ELF-1 (cell line): ENCODE measurements at places on chromosomes 2 and 18.

- DNase-seq = no peak
Measured at GRCh38 chr2:206886696-206887095, 52.6 kb upstream of the CPO start.

DNA sequence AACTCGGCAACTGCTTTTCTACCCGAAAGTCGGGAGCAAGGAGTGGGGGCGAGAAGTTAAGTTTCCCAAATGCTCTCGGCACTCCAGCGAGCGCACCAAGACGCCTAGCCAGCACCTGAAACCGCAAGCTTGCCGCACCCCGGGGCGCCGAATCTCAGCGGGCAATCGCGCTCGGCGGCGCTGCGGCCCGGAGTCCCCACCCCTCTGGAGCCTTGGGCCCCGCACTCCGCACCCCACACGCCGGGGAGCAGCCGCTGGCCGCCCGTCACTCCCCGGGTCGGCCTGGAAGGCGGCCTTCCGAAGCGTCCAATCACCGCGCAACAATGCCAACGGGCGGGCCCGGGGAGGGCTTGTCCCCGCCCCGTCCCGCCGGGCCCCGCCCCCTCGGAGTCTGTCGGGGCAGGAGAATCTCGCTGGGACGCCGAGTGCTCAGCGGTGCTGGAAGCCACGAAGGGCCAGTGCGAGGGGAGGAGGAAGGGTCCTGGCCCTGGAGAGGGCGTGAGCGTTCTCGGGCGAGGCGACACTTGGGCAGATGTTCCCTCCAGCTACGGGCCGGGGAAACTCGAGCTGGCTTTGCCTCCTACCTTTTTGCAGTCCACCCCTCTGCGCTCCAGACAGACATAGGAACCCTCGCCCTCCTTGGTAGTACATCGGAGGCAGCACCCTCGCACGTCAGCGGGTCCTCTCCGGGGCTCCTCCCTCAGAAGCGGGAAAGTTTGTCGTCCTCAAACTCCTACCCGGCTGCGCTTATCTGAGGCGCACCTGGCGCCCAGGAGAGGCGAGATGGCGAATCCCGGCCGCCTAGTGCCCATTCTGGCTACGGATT lies 1.1 kb upstream of the ZBTB7C start:
- DNase-seq = peak; percentile 93

GRCh38 chr2:218860950-218861381 lies 1.4 kb downstream of the WNT6 start:
- peak; percentile 92 for DNase-seq

DNA sequence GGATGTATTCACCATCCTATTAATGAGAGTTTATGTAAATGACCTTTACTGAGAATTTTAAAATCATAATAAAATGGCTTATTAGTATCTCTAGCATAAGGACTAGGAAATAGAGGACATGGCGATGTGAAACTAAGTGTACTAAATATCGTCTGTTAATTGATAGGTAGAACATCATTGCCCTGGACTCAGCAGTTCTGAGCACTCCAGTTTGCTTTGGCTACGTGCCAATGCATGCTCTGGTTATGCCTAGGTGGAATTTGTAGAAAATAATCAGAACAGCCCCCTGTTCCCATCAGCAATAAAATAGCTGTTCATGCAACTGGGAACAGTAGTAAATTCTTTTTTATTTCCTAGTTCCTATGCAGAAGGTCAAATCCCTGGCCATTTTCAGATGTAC lies 247.8 kb downstream of the DOK6 start:
- no peak for DNase-seq

DNA sequence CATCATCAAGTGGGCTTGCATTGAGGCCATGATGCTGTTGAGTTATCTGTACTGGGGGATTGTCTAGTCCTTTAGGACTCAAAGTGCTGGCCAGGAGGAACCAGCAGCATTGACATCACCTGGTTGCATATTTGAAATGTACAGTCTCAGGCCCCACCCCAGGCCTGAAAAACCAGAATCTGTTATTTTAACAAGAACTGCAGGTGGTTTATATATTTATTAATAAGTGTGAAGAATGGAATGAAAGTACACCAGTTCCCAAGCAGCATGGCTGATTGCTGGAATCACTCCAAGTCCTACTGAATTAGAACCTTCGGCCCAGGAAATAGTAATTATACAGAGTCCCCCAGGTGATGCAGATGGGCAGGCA lies 2.8 kb downstream of the IL1F10 start:
- DNase-seq = no peak

- DNase-seq = no peak
Measured at GRCh38 chr18:21593540-21594257, 6.8 kb downstream of the ESCO1 start.

- DNase-seq = peak; percentile 94
Measured at GRCh38 chr2:230987137-230988020, 8.5 kb upstream of the SPATA3 start.

GRCh38 chr2:134142341-134142738 lies 111.5 kb upstream of the MGAT5 start:
- no peak for DNase-seq

DNA sequence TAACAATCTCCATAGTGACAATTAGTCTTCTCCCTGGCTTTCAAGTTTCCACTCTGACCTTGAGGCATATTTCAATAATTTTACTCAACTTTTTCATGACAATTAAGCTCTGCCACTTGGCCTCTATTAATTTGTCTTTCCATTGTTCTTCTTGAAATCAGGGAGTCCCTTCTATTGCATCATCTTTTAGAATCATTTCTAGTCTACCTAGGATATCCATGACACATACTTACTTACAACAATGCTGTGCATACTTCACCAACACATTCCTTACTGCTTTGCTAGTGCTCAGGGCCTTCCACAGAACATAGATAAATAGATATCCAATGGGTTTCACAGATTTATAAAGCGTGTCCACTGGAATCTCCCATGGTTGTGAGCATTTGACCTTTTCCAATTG lies 331.5 kb upstream of the LRP1B start:
- no peak for DNase-seq

DNA sequence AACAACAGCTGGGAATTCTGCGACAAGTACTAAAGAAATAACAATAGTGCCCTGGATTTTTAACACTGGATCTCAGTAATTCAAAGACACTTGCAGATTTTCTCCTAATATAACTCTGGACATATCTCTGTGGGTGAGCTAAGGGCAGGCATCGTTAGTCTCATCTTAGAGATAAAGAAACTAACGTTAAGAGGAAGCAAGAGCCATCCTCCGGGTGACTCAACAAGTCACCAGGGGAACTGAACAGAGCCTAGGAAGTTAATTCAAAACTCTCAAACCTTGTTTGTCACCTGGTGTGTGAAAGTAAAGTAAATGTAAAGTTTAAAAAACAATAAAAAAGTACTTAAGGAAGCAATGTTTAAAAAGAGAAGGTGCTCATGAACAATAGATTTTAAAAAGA lies 41.6 kb upstream of the NRP2 start:
- DNase-seq = no peak

DNA sequence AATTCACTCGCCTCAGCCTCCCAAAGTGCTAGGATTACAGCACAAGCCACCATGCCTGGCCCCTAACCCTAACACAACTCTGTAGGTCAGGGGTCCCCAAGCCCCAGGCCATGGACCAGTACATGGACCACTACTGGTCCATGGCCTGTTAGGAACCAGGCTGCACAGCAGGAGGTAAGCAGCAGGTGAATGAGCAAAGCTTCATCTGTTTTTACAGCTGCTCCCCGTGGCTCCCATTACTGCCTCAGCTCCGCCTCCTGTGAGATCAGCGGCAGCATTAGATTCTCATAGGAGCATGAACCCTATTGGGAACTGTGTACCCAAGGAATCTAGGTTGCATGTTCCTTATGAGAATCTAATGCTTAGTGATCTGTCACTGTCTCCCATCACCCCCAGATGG lies 201.7 kb downstream of the NRP2 start:
- DNase-seq = no peak

GRCh38 chr18:44370861-44371260 lies 309.8 kb upstream of the SETBP1 start:
- no peak for DNase-seq

- DNase-seq = no peak
Measured at GRCh38 chr2:160282063-160282580, 82.0 kb upstream of the ITGB6 start.

GRCh38 chr2:63444565-63445288 lies 143.6 kb downstream of the WDPCP start:
- DNase-seq = no peak

DNA sequence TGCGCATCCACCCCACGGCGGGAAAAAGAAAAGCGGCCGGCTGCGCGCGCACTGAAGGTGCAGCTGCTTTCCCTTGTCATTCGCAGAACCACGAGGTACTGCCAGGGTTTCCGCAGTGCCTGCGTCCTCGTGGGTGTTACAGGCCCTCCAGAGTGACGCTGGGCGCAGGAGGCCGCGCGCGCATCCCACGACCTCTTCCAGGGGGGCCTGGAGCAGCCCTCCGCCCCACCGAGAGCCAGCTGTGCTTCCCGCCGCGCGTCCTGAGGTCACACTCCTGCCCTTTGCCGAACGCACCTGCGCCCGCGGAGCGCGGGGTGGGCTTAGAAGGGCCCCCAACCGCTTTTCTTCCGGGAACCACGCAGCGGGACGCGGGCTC lies 378 bp upstream of the IAH1 start:
- no peak for DNase-seq

DNA sequence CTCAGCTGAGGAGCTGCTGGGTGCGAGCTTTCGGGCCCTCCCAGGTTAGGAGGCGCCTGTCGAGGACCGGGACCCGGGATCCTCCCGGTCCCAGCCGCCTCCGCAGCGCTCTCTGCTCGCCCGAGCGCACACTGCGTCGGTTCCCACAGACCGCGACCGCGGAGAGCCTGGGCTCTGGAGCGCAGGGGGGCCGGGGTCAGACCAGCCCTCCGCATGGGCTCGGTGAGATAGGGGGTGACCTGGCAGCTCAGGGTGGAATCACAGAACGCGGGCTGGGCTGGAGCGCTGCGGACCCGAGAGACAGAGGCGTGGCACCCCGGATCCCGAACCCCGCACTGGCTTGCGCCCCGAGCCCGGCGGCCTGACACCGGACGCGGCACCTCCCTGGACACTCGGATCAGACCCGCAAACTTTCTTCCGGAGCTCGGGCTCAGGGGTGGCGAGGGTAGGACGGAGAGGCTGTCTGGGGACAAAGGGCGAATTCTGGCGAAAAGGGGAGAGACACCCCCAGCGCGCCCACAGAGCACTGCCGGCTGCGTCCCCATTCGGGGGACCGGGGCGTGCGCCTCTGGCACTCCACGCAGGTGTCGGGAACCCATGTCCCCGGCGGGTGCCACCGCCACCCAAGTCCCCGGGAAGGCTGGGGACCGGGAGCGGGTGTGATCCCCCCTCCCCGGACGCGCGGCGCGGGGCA lies 612 bp downstream of the DIPK1C start:
- DNase-seq = no peak

GRCh38 chr2:228675646-228676045 lies 494.2 kb upstream of the SPHKAP start:
- DNase-seq = no peak

DNA sequence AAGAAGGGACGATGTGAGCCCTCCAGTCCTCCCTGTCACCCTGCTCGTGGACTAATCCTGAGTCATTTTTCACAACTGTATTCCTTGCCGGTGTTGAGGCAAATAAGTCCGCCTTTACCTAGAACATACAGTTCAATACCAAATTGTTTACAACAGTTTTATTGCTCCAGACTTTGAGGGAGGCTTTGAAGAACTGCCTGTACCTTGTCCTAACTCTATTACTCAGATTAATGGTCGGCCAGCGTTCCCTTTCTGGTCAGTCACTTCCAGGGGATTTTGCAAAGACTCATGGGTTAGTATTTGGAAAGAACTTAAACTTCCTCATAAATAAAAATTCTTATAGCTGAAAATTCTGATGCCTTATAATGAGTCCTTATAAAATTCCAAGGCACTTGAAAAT lies 85.1 kb upstream of the ZNF532 start:
- no peak for DNase-seq

DNA sequence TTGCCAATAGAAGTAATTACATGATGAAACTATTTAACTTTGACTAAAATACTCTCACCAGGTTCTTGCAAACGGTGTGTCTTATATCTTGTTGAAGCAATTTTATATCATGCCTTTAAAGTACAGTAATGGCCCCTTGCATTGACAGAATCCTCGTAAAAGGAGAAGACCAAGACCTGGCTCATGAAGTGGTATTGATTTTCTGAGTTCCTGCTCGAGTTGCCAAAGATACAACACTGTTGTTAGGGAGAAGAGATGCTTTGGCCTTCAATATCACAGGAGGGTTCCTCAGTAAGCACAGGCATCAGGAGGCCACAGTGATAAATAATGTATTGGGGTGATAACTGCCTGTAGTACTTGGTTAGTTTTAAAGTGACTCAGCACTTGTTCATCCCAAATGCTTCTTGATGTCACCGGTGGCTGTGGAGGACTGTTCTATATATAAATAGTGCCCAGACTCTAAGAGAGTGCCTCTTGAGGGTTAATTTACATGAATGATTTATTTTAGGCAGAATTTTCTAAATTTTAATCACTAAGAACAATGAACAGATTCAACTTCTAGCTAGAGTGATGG lies 571.7 kb upstream of the FANCL start:
- no peak for DNase-seq

DNA sequence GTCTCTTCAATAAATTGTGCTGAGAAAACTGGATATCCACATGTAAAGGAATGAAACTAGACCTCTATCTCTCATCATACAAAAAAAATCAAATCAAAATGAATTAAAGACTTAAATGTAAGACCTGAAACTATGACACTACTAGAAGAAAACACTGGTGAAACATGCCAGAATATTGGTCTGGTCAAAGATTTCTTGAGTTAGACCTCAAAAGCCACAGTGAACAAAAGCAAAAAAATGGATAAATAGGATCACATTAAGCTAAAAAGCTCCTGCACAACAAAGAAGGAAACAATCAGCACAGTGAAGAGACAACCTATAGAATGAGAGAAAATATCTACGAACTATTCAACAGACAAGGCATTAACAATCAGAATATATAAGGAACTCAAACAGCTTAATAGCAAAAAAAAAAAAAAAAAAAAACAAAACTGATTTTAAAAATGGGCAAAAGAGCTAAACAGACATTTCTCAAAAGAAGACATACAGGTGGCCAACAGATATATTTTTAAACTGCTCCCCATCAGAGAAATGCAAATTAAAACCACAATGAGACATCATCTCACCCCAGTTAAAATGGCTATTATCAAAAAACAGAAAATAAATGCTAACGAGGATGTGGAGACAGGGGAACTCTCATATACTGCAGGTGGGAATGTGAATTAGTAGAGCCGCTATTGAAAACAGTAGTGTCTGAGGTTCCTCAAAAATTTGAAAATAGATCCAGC lies 66.3 kb downstream of the NCKAP1 start:
- no peak for DNase-seq

- DNase-seq = no peak
Measured at GRCh38 chr2:2798337-2798736, 467.3 kb upstream of the MYT1L start.
